Heart right ventricle (tissue), 16 donors: ENCODE measurements at places on chromosomes 4 and X. TPM values are rescaled to one million over a fixed set of nuclear protein-coding genes. Genes with fewer than 3 reads are reported as not detected.

- H3K4me3 ChIP-seq: no peak overlapping the region
- DNase-seq: no peak
- H3K27me3 ChIP-seq: no peaks in the 10 kb centered on the region
- no peak overlapping the region for H3K27ac ChIP-seq
- H3K36me3 ChIP-seq: no peaks in the 10 kb centered on the region
These were observed 452.7 kb downstream of the NLGN4X start for GRCh38 chrX:5775846-5776430.

DNA sequence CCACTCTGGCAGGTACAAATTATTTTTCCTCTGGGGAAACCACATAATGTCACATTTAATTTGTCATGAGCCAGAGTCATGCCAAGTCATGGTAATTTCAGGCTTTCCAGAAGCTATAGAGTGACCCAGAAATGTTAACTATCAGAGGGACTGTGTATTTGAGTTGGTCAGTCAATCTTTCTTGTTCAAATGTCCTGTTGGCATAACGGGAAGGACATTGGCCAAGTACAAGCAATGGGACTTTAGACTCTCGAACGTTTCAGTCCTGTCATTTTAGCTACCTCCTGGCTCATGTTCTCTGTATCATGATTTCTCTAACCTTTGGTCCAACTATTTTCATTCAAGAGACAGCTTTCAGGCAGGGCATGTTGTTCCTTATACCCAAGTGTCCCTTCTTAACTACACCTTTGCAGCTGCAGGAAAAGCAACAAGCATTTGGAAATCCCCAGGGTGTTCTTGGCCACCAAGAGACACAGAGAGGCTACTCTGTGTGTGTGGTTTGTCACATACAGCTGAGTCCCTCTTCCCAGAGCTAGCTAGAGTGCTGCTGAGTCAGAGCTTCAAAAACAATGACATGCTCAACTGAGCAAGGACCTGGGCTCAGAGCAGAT, 142.6 kb downstream of the EGF start:
- peaks cover 3% of the 10 kb centered on the region for H3K27me3 ChIP-seq
- DNase-seq: no peak
- H3K4me3 ChIP-seq: no peak overlapping the region
- peaks cover 4% of the 10 kb centered on the region for H3K4me1 ChIP-seq

DNA sequence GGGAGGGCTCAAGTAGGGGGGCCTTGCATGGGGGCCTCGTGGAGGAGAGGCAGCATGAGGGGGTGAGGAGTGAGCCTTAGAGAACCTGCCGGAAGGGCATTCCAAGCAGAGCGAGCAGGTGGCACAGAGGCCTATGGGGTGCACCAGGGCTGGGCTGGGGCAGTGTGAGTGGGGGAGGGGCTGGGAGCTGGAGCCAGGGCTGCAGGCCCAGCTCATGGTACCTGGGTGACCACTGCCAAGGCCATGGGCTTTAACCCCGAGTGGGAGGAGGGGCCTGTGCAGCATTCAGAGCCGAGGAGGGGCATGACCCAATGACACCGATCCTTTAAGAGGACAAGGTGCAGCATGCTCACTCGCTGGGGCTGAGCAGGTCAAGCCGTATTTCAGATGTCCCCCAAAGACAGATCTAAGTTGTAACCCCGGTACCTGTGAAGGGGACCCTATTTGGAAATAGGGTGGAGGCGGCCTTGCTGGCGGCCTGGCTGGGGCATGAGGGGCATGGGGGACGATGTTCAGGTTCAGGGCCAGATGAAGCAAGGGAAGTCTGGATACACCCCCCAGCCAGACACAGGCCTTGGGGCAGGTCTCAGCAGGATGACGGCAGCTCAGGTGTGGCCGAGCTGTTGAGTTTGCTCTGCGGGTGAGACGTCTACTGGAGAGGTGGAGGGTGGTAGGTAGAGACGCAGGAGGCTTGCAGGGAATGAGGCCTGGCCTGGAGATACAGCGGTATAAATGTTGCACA, 137.0 kb downstream of the CPZ start:
- no peak overlapping the region for H3K27ac ChIP-seq
- no peaks in the 10 kb centered on the region for H3K36me3 ChIP-seq
- no peak overlapping the region for H3K4me3 ChIP-seq
- H3K27me3 ChIP-seq: no peaks in the 10 kb centered on the region

GRCh38 chrX:10769195-10769594, 148.8 kb upstream of the MID1 start:
- no peak for DNase-seq
- no peak overlapping the region for H3K27ac ChIP-seq
- peak overlapping the region; percentile 10 for H3K4me3 ChIP-seq
- no peaks in the 10 kb centered on the region for H3K27me3 ChIP-seq
- no peaks in the 10 kb centered on the region for H3K36me3 ChIP-seq

GRCh38 chrX:56505866-56506265, 57.6 kb upstream of the UBQLN2 start:
- H3K27me3 ChIP-seq: peaks cover 8% of the 10 kb centered on the region
- no peaks in the 10 kb centered on the region for H3K36me3 ChIP-seq
- no peak for DNase-seq
- H3K27ac ChIP-seq: no peak overlapping the region
- no peaks in the 10 kb centered on the region for H3K4me1 ChIP-seq

DNA sequence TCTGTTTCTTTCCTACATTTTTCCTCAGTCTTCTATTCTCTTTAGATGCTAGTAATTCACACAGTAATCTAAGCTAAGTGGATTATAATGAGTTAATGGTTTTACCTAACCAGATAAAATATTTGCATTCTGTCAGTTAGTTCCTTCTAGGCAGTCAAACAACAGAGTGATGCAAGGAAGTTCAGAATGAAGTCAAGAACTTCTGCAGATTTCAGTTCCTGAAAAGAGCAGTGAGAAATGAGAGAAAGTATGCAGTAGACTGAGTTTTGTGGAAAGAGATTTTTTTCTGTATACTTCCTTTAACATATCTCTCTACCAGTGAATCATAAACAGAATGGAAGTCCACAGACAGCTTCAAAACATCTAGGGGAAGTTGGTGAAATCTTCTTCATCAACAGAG, 774.0 kb upstream of the POU3F4 start:
- no peaks in the 10 kb centered on the region for H3K36me3 ChIP-seq
- DNase-seq: no peak
- H3K4me3 ChIP-seq: no peak overlapping the region
- H3K4me1 ChIP-seq: no peaks in the 10 kb centered on the region

DNA sequence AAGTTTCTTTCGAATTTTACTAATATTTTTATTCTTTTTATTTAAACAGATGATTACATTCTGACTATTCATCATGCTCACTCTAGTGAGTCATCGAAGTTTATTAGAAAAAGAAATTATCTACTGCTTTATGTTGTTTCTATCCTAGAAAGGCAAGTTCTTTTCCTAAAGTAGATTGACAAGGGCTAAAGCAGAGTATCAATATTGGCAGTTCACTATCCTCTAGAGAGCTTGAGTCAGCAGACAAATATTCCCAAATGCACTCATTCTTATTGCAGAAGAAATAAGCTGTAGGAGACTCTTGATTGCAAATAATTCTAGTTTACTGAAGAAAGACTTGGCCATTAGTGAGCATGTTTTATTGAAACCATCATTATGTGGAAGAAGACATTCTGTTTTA, 911.8 kb downstream of the CENPC start:
- no peaks in the 10 kb centered on the region for H3K36me3 ChIP-seq
- no peak overlapping the region for H3K4me3 ChIP-seq
- H3K27me3 ChIP-seq: no peaks in the 10 kb centered on the region
- DNase-seq: no peak
- H3K4me1 ChIP-seq: no peaks in the 10 kb centered on the region
- H3K27ac ChIP-seq: no peak overlapping the region

DNA sequence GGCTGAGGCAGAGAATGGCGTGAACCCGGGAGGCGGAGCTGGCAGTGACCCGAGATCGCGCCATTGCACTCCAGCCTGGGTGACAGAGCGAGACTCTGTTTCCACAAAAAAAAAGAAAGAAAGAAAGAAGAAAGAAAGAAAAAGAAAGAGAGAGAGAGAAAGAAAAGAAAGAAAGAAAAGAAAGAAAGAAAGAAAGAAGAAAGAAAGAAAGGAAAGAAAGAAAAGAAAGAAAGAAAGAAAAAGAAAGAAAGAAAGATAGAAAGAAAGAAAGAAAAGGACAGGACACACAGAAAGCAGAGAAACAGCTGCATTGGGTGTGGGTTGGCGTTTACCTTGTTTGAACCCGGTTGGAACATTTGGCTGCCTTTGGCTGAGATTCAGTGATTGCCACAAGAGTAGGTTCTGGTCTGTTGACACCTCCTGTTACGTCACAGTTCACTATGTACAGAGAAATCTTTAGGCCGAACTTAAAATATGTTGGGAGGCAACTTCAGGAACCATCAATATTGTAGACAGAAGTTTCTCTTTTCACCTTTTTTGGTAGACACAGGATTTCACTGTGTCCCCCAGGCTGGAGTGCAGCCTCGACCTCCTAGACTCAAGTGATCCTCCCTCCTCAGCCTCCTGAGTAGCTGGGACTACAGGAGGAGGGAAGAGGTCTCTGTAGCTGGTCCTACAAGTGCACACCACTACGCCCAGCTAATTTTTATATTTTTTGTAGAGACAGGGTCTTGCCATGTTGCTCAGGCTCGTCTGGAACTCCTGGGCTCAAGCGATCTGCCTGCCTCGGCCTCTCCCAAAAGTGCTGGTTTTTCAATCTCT, 16.3 kb upstream of the PLCXD1 start:
- no peak overlapping the region for H3K4me3 ChIP-seq
- H3K36me3 ChIP-seq: no peaks in the 10 kb centered on the region
- H3K4me1 ChIP-seq: no peaks in the 10 kb centered on the region
- no peak for DNase-seq
- no peaks in the 10 kb centered on the region for H3K27me3 ChIP-seq
- H3K27ac ChIP-seq: no peak overlapping the region

DNA sequence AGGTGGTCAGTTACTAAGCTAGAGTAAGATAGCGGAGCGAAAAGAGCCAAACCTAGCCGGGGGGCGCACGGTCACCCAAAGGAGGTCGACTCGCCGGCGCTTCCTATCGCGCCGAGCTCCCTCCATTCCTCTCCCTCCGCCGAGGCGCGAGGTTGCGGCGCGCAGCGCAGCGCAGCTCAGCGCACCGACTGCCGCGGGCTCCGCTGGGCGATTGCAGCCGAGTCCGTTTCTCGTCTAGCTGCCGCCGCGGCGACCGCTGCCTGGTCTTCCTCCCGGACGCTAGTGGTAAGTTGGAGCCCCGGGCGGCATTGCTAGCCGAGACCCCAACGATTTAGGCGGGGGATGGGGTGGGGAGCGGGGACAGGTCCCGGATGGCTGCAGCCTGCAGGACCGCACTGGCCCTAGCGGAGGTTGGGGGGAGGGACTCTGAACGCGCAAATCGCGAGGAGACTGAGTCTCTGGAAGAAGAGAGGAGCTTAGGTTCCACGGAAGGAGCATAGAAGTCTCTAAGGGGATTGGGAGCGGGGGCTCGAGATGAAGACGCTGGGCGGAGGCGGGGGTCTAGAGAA, 573 bp downstream of the HTR2C start:
- H3K4me3 ChIP-seq: peak overlapping the region; percentile 34
- no peak for DNase-seq
- H3K4me1 ChIP-seq: no peaks in the 10 kb centered on the region
- H3K27me3 ChIP-seq: peaks cover 65% of the 10 kb centered on the region
- no peak overlapping the region for H3K27ac ChIP-seq

GRCh38 chrX:53383376-53384076, 38.9 kb downstream of the SMC1A start:
- no peaks in the 10 kb centered on the region for H3K27me3 ChIP-seq
- no peak overlapping the region for H3K27ac ChIP-seq
- H3K4me1 ChIP-seq: no peaks in the 10 kb centered on the region
- H3K36me3 ChIP-seq: no peaks in the 10 kb centered on the region
- DNase-seq: peak; percentile 13

GRCh38 chrX:72094894-72095293, 36.8 kb downstream of the RTL5 start:
- no peak overlapping the region for H3K27ac ChIP-seq
- DNase-seq: peak; percentile 40
- no peaks in the 10 kb centered on the region for H3K36me3 ChIP-seq
- H3K27me3 ChIP-seq: no peaks in the 10 kb centered on the region

GRCh38 chr4:182276210-182277109, 33.3 kb downstream of the TENM3 start:
- H3K36me3 ChIP-seq: no peaks in the 10 kb centered on the region
- no peaks in the 10 kb centered on the region for H3K27me3 ChIP-seq
- no peaks in the 10 kb centered on the region for H3K4me1 ChIP-seq
- no peak overlapping the region for H3K27ac ChIP-seq
- no peak overlapping the region for H3K4me3 ChIP-seq
- no peak for DNase-seq

DNA sequence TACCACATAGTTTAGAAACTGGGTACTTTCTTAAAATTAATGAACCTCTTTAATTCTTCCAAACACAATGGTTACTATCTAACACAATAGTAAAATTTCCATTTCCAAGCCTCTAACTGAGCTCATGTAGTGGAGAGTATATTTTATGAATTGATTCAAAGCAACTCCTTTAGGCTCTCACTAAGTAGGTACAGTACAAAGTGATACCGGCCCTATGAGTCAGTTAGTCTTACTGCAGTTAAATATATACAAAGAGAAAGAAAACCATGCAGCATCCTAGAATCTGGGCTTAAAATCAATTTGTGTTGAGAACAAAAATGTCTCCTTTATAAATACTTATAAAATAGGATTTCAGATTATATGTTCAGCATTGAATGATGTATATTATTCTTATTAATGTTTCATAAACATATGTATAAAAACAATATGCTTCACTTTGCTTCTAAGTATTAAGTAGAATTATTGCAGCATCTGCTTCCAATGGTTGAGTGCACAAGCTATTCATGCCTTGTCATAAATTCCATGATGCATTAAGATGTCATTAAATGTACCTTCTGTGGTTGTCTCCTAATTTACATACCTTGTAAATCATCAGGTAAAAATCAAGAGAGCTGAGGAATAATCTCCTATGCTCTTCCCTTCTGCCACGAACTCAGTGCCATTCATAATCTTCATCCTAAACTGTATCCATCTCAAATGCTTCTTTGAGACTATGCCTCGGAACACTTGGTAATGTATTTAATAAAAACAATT, 1037.8 kb downstream of the STPG2 start:
- H3K4me1 ChIP-seq: no peaks in the 10 kb centered on the region
- H3K36me3 ChIP-seq: no peaks in the 10 kb centered on the region
- no peak overlapping the region for H3K4me3 ChIP-seq
- no peak for DNase-seq
- no peak overlapping the region for H3K27ac ChIP-seq

- no peaks in the 10 kb centered on the region for H3K36me3 ChIP-seq
- no peak for DNase-seq
- no peaks in the 10 kb centered on the region for H3K27me3 ChIP-seq
- H3K4me3 ChIP-seq: no peak overlapping the region
These were observed 10.4 kb downstream of the CXCL8 start for GRCh38 chr4:73750730-73751129.

GRCh38 chr4:161907590-161907955, 256.2 kb downstream of the FSTL5 start:
- no peak overlapping the region for H3K27ac ChIP-seq
- no peaks in the 10 kb centered on the region for H3K27me3 ChIP-seq
- no peak for DNase-seq
- H3K36me3 ChIP-seq: no peaks in the 10 kb centered on the region

GRCh38 chr4:98411731-98412130, 150.5 kb downstream of the RAP1GDS1 start:
- H3K4me1 ChIP-seq: no peaks in the 10 kb centered on the region
- DNase-seq: no peak
- no peak overlapping the region for H3K4me3 ChIP-seq
- H3K27ac ChIP-seq: no peak overlapping the region
- no peaks in the 10 kb centered on the region for H3K27me3 ChIP-seq

GEMIN8 gene
- 14.8 TPM for total RNA-seq

MUC7 gene
- total RNA-seq: not detected

FAT1 gene
- 122 TPM for total RNA-seq

KLHL4 gene
- 0.56 TPM for total RNA-seq

GRIA3 gene
- total RNA-seq: 0.76 TPM

CWH43 gene
- not detected for total RNA-seq

CXCL10 gene
- 1.3 TPM for total RNA-seq

TCP11X2 gene
- total RNA-seq: not detected
